BJ (cell line): ENCODE measurements at places on chromosomes 16 and 17. TPM values are rescaled to one million over a fixed set of nuclear protein-coding genes. Genes with fewer than 3 reads are reported as not detected.

DGKE gene
- polyA plus RNA-seq, result 1.9 and 2.1 TPM in 2 replicates

ZSCAN10 gene
- polyA plus RNA-seq, result not detected in 2 replicates

PRSS21 gene
- 0.13 TPM in 1 of 2 replicates, not detected in the other for polyA plus RNA-seq

SPEM2 gene
- polyA plus RNA-seq, result not detected in 2 replicates

USP7 gene
- 17.2 and 18.2 TPM in 2 replicates for polyA plus RNA-seq

ATXN1L gene
- 13.5 and 13.6 TPM in 2 replicates for polyA plus RNA-seq

AGRP gene
- polyA plus RNA-seq, result not detected in 2 replicates
